ENCODE measurements at places on chromosomes 16 and 17.

- DNase-seq = no peak
Measured at GRCh38 chr17:17998934-17999333, 26.3 kb downstream of the DRC3 start.

DNA sequence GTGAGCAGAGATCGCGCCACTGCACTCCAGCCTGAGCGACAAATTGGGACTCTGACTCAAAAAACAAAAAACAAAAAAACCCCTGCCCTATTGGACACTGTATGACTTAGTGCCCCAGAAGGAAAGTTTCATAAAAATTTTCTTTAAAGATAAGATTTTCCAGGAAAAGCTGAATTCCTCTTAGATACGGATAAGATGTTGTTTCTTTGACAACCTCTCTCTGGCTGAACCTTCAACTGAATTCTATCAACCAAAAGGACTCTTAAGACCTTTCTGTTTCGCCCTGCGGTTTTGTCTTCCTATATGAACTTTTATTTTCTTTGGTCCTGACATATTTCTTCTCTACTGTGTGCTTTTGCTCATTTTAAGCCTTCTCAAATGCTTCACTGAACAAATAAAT lies 35.8 kb downstream of the CPPED1 start:
- peak; percentile 46 for DNase-seq

- no peak for DNase-seq
Measured at GRCh38 chr16:8847623-8848022, 21.2 kb downstream of the CARHSP1 start.

- DNase-seq = no peak
Measured at GRCh38 chr16:30805370-30806169, 18.6 kb upstream of the ZNF629 start.

- no peak for DNase-seq
Measured at GRCh38 chr17:69672924-69673323, 258.4 kb downstream of the MAP2K6 start.
